Endothelial cell of coronary artery (primary cell): ENCODE measurements at places on chromosomes 12 and 14. TPM values are rescaled to one million over a fixed set of nuclear protein-coding genes. Genes with fewer than 3 reads are reported as not detected.

The GEMIN2 gene
- 24.3 and 27.3 TPM in 2 replicates for total RNA-seq

The GNS gene
- 174 and 200 TPM in 2 replicates for total RNA-seq

The B4GALNT1 gene
- total RNA-seq, result 0.18 and 0.94 TPM in 2 replicates

The SALL2 gene
- 0.45 and 1.5 TPM in 2 replicates for total RNA-seq

The ART4 gene
- total RNA-seq, result 9.4 and 17.9 TPM in 2 replicates

The TEX22 gene
- 0.09 and 0.27 TPM in 2 replicates for total RNA-seq

The KRT85 gene
- not detected in 2 replicates for total RNA-seq

The KRT3 gene
- not detected in 2 replicates for total RNA-seq

The MYH6 gene
- not detected in 2 replicates for total RNA-seq

The GNB3 gene
- 1.3 and 1.5 TPM in 2 replicates for total RNA-seq

The KRT71 gene
- not detected in 2 replicates for total RNA-seq

The PIP4P1 gene
- total RNA-seq, result 14.3 and 14.7 TPM in 2 replicates

The RAPGEF3 gene
- total RNA-seq, result 26.9 and 27.4 TPM in 2 replicates

The RNASE3 gene
- not detected in 2 replicates for total RNA-seq

The HOXC4 gene
- total RNA-seq, result not detected in 2 replicates

The AHNAK2 gene
- 66.2 and 78.0 TPM in 2 replicates for total RNA-seq

The CCDC184 gene
- total RNA-seq, result 0.09 and 0.28 TPM in 2 replicates

The RERG gene
- 0.94 TPM in 1 of 2 replicates, not detected in the other for total RNA-seq

The ANKS1B gene
- total RNA-seq, result 0.09 TPM in 1 of 2 replicates, not detected in the other

The PTPRO gene
- 0.09 TPM in 1 of 2 replicates, not detected in the other for total RNA-seq

The NKX2-1 gene
- not detected in 2 replicates for total RNA-seq
